NCI-H2171 (cell line): ENCODE measurements at places on chromosomes 16 and 17.

GRCh38 chr16:72876981-72877373, 171.0 kb downstream of the ZFHX3 start:
- DNase-seq: no peak

DNA sequence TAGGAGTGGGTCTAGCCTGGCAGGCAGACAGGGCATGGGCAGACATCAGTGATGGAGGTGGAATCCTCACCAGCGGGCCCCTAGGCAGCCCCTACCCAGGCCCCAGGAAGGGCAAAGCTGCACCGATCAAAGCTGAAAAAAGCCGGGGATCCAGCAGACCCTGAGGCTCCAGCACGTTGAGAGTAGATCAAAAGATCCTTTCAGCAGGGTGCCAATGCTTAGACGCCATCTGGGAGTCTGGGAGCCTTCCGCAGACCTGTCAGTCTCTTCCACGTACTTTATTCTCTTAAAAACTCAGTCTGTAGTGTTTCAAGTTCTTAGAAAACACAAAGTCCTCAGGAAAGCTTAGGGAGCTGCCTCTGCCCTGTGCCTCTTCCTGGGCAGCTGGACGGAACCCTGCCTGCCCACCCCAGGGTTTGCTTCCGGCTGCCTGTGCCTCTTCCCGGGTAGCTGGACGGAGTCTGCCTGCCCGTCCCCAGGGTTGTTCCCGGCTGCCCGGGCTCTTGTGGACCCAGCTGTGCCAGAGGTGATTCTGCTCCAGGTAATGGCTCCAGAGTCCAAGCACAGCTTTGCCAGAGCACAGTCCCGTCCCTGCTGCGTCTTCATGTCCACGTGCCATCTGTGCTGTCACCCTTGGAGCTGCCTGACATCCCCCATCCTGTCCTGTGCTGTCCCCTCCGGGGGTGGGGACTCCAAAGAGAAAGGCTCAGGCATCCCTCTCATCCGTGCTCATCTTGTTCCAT, 50.8 kb upstream of the PVALEF start:
- no peak for DNase-seq

GRCh38 chr17:7846765-7847661, 7.9 kb upstream of the TMEM88 start:
- no peak for DNase-seq

GRCh38 chr17:7290166-7290565, 4.3 kb downstream of the YBX2 start:
- no peak for DNase-seq

GRCh38 chr17:5921512-5922282, 148.5 kb upstream of the WSCD1 start:
- no peak for DNase-seq
